ENCODE measurements at places on chromosomes 3 and 15.
A peak's percentile ranks its signal among the peaks of the same experiment; 100 is the strongest.

GRCh38 chr15:64742385-64742784, 33.0 kb downstream of the RBPMS2 start:
- no peak for DNase-seq

DNA sequence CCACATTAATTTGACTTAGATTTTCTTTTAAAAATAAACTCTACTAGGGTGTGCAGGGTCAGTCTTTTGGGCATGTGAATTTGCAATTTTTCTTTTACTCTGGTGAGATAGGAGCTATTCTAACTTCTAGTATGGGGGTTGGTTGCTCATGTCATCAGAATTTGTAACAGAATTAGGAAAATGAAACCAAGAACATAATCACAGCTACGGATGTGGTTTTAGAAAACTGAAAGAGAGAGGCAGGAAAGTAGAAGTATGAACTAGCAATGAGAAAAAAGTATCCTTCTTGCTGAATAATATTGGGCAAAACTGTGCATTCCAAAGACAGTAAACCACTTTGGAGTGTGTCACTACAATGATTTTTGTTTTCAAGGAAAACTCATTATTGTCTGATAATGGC, 43.3 kb downstream of the ADPGK start:
- DNase-seq, result no peak

GRCh38 chr3:120855665-120856437, 52.2 kb upstream of the STXBP5L start:
- no peak for DNase-seq

- DNase-seq, result no peak
Measured at GRCh38 chr3:11544412-11545181, 99.1 kb downstream of the VGLL4 start.

DNA sequence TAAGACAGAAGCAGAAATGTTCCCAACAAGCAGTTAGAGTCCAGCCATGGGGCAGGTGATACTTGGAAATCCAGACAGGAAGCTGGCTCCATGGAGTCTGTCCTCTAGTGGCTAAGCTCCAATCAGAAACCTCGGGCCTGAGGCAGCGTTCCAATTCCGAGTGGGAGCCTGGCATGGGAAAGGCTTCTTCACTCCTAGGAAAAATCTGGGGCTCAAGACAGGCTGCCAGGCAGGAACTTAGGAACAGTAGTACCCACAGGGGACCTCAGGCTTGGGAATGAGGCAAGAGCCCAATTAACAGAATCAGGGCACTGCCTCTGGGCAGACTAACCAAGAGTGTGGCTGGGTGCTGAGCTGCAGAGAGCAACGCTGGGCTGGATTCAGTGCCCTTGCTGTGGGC, 6.2 kb upstream of the ATP13A4 start:
- no peak for DNase-seq

- DNase-seq, result no peak
Measured at GRCh38 chr3:42612928-42613327, 12.4 kb downstream of the NKTR start.

GRCh38 chr3:188452158-188452772, 298.3 kb downstream of the LPP start:
- no peak for DNase-seq

- DNase-seq, result peak; percentile 62
Measured at GRCh38 chr3:154132777-154133375, 11.7 kb downstream of the ARHGEF26 start.

GRCh38 chr3:32316976-32317375, 74.7 kb upstream of the CMTM7 start:
- DNase-seq, result no peak

DNA sequence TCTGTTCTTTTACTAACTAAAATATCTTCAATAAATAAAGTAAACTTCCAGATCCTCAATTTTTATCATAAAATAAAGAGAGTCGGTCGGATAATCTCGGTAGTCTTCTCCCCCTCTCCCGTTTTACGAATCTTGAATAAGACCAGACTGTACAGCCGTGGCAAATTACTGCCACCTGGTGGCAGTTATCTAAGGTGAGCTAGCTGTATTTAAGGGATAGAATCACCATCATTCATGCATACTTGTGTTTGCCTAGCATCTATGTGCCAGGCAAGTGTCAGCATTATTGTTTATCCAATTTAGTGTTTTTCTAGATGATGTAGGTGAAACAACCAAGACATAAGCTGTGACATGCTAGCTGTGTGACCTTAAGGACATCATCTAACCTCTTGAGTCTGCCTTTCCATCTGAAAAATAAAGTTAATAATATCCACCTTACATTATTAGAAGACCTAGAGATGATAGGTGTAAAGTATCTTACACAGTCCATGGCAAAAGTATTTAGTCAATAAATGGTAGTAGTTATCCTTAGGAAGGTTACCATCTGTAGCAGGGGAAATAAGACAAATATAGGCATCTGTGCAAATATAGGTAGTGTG, 21.3 kb downstream of the DUT start:
- peak; percentile 55 for DNase-seq

DNA sequence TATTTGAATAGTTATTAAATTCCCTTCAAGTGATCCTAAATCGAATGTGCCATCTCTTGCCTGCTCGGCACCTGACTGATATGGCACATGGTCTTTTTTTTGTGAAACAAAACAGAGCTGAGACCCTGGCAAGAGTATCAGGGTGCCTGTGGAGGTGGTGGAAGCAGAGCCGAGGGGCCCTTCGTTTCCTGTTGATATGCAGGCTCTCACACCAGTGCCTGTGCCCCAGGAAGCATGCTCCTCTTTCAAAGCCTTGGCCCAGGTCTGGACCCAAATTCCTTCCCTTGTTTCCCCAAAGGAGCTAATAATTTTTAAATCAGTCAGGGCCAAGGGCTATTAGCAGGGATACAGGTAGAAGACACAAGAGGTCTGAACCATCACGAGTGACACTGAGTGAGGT, 21.5 kb upstream of the MRPS22 start:
- DNase-seq, result no peak

GRCh38 chr3:14429640-14430039, 27.2 kb downstream of the SLC6A6 start:
- no peak for DNase-seq

DNA sequence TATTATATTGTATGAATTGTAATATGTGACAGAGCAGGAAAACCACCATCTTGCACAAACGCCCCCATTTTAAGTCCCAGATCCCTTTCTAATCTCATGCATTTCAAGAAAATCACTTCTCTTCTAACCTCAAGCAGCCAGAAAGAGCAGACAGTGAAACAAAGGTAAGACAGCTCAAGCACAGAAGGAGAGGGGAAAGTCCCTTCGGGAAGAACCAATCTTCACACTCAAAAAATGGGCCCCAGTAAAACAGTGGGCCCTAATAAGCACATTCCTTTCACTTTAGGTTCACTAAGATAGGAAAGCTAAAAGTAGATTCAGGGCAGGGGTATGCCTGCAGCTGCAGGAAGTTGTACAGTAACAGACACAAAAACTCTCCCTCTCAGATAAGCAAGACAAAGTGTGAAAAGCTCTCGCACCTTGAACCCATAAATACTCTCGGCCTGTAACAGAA, 1268.7 kb downstream of the SI start:
- DNase-seq, result no peak

DNA sequence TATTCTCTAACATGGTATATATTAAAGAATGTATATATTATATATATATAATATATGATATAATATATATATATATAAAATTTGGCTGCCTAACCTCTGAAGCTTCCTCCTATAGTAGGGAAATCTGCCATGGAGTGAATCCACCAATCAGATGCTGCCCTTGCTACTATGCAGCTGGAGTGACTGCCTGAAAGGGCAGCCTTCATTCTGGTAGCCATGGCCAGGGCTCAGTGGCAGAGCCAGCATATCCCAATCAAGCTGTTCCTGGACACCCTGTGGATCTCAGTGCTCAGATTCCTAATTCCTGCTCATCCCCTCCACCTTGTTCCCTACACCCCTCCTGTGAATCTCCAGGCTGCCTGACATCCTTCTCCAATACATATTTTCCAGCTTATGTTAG, 2.2 kb upstream of the SH3GL3 start:
- no peak for DNase-seq

GRCh38 chr3:183513046-183513706, 42.3 kb downstream of the KLHL6 start:
- DNase-seq, result no peak

- DNase-seq, result no peak
Measured at GRCh38 chr3:108127301-108127988, 36.6 kb upstream of the CD47 start.

GRCh38 chr3:117217355-117217754, 507.8 kb downstream of the TUSC7 start:
- DNase-seq, result no peak

- no peak for DNase-seq
Measured at GRCh38 chr3:111321786-111322185, 220.2 kb upstream of the CD96 start.

DNA sequence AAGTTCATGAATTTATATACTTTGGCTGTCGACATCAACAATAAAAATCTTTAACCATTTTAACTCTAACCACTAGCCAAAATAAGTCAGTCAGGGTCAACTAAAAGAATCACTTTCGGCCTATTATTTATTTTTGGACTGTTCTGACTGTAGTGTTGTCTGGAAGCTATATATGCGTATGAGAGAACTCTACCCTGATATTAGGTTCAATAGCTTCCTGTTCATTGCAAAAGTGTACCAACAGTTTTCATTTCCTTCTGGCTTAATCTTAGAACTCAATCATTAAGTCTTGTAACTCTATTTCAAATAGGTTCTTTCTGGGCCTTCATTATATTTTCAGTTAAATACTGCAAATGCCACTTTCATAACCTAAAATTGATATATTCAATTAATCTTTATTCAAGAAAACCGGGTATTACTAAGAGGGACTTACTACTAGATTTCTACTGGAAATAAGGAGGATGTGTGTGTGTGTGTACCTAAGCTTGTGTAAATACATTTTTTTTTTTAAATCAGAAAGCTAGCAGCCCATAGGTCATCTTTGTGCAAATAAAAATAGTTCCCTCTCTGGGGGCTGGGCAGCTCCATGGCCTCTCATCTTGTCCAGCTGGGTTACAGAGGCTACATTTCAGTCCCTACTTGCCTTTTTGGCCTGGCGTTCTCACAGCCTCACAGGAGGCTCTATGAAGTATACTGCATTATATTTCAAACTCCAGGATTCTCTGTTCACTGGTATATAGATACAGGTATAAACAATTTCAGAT, 5.8 kb downstream of the SERPINI2 start:
- DNase-seq, result no peak

DNA sequence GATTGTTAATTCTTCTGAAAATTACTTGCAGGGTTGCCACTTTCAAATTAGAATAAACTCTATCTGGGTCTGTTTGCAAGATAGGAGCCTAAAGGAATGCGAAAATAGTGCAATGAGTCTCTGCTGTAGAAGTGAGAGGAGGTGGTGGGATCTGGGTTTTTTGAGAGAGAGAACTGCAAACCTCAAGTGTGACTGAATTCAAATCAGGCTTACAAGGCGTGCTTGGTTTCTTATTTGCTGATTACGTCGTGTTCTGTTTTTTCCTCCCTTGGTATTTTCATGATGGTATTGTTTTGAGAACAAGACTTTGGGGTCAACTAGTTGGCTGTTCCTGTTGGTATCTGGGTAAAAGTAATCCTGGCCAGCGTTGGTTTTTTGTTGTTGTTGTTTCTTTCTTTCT, 490.9 kb upstream of the CFAP20DC start:
- DNase-seq, result no peak

GRCh38 chr3:59313365-59313764, 263.5 kb upstream of the CFAP20DC start:
- DNase-seq, result no peak

GRCh38 chr3:8777978-8778267, 8.5 kb upstream of the OXTR start:
- DNase-seq, result no peak

GRCh38 chr3:194806991-194807630, 121.4 kb downstream of the FAM43A start:
- no peak for DNase-seq

DNA sequence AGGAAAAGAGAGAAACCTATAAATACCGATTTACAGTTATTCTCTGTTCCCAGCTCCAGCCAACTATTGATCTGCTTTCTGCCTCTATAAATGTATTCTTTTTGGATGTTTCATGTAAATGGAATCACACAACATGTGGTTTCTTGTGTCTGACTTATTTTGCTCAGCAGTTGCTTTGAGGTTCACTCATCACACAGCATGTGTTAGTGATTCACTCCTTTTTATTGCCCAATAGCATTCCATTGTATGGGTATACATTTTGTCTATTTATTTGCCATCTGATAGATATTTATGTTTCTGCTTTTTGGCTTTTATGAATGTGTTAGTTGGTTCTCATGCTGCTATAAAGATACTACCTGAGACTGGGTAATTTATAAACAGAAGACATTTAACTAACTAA, 23.6 kb downstream of the CCR1 start:
- no peak for DNase-seq

- no peak for DNase-seq
Measured at GRCh38 chr3:23256741-23257435, 53.8 kb downstream of the UBE2E2 start.

- DNase-seq, result no peak
Measured at GRCh38 chr3:115082260-115082659, 64.8 kb downstream of the ZBTB20 start.

DNA sequence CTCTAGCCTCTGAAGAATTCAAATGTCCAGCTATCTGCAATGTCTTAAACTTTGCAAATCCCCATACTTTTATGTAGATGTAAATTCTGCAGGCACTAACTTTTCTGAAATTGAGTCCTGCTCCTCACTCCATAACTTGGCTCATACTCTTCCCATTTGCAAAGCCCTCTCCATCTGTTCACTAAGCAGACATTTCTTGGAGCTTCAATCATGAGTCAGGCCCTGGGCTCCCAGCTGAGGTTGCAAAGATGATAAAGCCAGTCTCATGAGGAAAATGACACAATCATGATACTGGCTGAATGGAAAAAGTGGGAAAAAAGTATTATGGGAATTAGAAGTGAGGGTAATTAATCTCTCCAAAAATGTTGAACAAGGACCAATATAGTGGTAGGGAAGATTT, 507.6 kb downstream of the NR2F2 start:
- DNase-seq, result no peak

- no peak for DNase-seq
Measured at GRCh38 chr15:49830391-49830790, 209.5 kb downstream of the DTWD1 start.

GRCh38 chr3:179613807-179614206, 9.2 kb downstream of the NDUFB5 start:
- DNase-seq, result no peak

DNA sequence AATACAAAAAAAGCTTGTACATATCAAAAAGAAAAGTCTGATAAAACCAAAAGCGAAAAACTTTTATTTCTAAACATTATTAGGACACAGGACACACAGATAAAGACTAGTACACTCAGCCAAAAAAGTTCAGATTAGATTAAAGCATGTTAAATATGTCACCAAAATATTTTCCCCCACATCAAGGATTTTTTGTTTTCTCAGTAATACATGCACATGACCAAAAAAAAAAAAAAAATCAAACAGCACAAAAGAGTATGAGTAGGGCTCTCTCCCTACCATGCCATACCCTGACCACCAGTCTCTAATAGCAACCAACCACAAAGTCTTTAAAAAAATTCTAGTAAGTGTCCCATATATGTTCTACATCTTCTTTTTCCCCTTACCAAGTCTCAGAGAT, 77.4 kb downstream of the LRRFIP2 start:
- no peak for DNase-seq

- DNase-seq, result no peak
Measured at GRCh38 chr3:177300842-177301241, 103.6 kb upstream of the TBL1XR1 start.
